ENCODE measurements at places on chromosomes 7 and 10.

DNA sequence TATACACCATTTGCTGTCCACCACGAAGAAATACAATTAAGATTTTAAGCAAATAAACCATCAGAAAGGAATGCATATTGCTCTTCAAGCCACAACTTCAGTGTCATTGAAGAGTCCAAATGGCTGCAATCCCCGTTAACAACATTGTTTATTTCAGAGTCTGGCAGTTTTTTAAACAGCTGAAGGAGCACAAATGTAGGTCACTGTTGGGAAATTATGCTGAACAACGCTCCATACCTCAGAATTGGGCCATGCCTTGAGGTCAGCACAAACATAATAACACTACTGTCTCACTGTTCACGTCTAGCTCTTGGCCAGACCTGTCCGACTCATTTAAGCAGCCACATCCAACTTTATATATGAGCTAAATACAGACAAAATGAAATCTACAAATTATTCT lies 453.9 kb upstream of the GHITM start:
- DNase-seq = no peak

GRCh38 chr7:115574681-115575291 lies 455.8 kb downstream of the TFEC start:
- DNase-seq = no peak

DNA sequence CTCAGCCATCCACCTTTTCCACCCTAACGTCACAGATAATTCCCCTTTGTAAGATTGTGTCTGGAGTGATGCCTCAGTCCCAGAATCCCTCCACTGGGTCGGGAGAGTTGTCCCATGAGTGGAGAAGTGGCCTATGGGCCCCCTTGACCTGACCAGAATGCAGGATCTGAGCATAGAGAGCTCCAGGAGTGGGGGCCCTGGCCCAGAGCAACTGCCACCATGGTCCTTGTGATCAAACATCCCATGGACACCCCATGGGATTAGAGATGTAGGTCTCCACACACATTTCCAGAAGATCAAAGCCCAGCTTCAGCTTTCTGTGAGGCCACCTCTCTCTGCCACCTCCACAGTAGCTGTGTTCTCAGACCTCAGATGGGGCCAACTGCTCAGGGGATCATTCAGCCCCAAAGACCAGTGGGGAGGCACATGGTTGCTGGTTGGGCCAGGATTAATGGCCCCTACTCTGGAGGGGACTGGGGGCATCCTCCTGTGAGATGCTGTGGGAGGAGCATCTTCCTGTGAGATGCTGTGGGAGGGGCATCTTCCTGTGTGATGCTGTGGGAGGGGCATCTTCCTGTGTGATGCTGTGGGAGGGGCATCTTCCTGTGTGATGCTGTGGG lies 28.5 kb upstream of the DPYSL4 start:
- no peak for DNase-seq

DNA sequence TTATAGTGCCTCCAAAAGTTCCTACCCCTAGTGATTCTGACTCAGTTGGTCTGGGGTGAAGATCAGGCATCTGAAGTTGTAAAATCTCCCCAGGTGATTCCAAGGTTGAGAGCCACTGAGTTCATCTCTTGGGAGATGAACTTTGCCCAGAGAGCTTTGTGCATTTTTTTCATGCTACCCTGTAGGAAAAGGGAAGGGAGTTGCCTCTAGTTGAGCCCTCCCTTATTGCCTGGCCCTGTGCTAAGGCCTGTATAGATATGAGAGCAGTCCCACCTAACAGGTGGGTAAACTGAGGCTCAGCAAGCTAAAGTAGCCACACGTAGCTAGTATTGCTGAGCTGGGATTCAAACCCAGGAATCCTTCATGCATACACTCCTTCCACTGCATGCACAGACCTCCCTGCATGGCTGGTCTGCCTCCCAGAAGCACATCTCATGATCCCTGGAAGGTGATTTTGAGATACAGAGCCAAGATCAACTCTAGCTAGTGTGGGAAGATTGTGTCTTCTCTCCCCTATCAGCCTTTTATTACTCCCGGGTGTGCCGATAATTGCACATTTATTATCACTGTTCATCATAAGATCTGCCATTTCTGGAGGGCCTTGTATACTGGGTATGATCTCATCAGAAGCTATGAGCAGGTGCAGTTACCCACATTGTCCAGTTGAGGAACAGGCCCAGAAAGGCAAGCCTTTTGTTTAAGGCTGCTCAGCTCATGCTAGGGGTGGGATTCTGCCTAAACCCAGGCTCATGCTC lies 47.0 kb downstream of the TBATA start:
- no peak for DNase-seq

DNA sequence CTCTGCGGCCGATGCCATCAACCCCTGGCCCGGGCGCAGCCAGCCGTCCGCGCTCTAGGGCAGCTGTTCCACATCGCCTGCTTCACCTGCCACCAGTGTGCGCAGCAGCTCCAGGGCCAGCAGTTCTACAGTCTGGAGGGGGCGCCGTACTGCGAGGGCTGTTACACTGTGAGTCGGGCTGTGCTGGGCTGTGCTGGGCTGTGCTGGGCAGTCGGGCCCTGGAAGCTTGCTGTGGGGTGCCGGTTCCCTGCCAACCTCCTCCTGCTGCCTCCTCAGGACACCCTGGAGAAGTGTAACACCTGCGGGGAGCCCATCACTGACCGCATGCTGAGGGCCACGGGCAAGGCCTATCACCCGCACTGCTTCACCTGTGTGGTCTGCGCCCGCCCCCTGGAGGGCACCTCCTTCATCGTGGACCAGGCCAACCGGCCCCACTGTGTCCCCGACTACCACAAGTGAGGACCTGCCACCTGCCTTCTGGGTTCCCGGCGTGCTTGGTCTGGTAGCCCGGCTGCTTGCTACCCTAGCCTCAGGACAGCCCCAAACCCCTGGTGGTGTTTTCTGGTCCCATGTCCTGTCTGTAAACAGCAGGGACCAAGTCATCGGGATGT lies 7.5 kb downstream of the ZYX start:
- no peak for DNase-seq

- no peak for DNase-seq
These were observed 8.5 kb upstream of the NFE2L3 start for GRCh38 chr7:26143298-26144048.

DNA sequence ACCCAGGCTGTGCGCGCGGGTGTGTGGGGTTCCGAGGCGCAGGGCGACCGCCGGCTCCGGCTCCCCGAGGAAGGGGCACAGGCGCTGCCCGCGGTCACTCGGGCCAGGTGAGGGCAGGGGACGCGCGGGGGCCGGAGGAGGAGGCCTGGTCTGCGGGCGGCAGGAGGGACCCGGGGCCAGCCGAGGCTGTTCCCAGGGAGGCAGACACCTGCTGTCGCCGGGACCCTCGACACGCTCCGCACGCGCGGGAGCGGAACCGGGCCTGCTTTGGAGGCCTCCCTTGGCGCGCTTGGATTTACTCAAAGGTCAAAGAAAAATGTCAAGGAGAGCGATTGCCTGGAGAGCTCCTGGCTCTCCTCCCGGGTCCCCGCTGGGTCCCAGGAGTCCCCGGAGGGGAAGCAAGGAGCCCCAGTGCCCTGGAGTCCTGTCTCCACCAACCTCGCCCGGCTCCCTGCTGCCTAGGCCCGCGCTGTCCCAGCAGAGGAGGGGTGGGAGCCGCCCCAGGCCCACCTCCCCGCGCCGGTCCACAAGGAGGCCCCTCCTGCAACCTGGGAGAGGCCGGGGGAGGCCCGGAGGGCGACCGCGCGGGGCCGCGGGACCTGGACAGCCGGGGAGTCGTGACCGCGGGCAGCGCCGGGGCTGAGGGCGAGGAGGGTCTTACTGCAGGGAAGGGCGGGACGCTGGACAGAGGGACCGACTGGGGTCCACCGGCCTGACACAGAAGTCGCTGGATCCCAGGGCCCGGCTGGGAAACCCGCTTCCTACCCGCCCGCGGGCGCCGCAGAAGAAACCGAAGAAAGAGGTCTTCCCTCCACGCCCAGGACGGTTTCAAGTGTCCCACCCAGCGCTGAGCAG lies 348.9 kb downstream of the DNAJB6 start:
- DNase-seq = peak; percentile 54

DNA sequence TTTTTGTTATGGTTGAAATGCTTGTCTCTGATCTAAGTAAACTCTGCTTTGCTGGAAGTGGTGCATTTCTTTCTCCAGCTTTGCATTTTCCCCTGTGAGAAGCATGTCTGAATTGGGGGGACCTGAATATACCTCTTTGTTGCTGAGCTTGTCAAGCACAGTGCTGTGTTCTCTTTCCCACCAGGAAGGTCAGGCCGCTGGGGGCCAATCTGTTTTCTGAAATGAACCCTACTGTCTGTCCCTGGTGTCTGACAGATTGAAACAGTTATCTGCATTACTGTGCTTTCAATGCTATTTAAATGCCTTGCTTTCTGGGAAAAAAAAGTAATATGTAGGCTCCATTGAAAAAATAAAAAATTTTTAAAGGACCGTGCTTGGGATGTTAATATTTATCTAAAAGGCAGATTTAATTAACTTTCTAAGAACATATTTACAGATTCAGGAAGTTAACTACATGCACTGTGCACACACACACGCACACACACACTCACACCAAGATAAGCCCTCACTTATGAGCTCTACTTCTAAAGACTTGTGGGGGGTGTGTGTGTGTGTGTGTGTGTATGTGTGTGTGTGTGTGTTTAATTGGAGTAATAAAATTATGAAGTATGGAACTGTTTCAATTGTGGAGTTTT lies 127.0 kb upstream of the FZD1 start:
- no peak for DNase-seq

- DNase-seq = no peak
These were observed 26.8 kb downstream of the PRPF18 start for GRCh38 chr10:13613519-13613918.

GRCh38 chr10:19970717-19971116 lies 154.5 kb downstream of the PLXDC2 start:
- no peak for DNase-seq

DNA sequence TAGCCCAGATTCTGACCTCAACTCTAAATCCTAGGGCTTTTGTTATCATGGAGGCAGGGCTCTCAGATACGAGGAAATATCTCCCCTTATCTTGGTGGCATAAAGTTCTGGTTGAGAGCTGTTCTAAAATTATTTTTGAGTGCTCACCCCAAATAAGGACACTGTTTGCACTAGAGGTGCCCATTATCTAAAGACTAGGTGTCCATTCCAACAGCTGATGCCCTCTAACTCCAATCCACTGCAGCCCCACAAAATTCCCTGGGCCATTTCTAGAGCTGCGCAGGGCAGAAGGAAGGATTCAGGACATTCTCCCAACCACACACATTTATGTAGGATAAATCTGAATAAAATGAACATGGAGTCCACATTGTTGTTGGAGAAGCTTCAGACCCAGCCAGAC lies 301.9 kb downstream of the FGFR2 start:
- DNase-seq = no peak

- no peak for DNase-seq
These were observed 516.1 kb upstream of the MGMT start for GRCh38 chr10:128950916-128951275.

DNA sequence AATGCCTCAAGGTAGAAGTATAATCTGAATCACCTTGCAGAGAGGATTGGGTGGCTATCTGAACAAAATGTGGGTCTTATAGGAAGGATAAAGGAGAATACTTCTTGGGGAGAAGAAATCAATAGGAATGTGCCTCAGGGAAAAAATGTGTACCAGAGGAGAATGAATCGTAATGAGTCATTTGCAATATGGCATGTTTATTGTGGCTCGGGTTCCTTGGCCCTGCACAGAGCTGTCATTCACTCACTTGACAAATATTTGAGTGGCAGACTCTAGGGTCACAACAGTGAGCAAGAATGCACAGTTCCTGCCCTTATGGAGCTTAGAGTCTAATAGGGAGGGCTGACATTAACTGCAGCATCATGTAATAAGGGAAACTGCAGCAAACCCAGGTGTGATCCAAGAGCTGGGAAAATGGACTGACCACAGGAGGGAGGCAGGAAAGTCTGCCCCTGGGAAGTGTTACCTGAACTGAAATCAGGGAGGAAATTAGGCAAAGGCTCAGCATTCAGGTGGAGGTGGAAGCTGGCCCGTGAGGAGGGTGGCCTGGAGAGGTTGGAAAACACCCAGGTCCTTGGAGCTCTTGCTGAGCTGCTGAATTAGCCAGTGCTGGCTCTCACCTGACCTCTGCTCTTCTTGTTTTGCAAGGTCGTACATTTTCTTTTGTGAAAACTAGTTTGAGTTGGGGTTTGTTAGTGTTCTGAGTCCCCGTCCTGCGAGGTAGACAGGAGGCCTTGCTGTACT lies 203.9 kb downstream of the FRMD4A start:
- DNase-seq = no peak

DNA sequence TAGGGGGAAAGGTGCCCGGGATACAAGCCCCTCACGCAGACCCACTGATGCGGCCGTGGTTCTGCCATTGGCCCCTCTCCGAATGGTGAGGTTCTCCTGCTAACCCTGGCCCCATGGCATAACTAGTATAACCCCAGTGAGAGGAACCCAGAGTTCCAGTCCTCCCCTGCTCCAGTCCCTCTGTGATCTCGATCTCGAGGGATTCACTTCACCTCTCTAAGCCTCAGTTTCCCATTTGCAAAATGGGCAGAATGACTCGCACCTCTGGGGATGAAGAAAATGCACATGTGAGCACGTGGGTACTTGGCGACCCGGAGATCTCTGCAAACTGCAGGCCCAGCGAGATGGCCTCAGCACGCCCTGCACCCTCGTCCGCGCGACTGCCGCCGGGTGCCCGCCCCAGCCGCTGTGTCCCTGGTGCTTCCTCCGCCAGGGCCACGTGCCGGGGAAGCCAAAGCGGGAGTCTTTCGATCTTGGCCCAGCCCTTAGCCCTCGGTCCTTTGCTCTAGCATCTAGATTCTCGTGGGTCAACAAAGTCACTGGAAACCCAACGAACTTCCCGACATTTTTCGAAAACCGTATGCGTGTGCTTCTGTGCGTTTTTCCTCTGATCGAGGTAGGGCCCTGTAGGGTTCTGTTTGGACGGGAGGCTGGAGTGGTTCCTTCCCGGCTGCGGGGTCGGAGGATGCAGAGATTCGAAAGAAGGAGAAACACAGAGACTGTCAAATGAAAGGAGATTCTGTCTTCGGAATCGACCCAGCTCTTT lies 169.8 kb downstream of the UBE2H start:
- DNase-seq = no peak

- DNase-seq = no peak
These were observed 141.9 kb downstream of the ELFN1 start for GRCh38 chr7:1811850-1812508.

GRCh38 chr10:44961931-44962750 lies 2.5 kb downstream of the RASSF4 start:
- no peak for DNase-seq

DNA sequence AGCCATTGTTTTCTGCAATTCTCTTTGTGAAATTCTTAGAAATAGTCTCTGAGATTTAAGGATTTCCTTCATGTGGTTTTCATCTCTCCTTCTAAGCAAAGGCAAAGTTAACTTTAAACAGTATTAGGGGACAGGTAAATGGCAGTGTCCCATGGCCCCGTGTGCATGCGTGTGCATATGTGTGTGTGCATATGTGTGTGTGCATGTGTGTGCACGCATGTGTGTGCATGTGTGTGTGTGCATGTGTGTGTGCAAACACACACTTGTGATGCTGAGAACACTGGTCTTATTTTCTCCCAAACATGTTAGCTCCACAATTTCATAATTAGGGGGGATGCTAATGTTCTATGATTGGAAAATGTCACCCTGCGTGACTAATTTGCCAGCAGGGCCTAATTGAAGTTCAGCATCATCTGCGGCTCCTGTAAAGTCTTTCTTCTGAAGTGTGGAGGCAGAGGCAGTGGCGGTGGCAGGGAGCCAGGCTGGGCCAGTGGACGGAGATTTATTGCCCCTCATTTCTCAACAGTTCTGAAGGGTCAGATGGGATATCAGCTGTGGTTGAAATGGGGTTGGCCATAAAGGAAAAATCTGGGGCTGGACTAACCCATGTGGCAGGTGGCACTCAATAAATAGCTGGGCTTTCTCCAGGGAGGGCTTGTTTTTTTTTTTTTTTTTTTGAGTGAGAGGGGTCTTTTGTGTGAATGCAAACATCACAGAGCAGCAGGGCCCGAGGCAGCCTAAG lies 289.3 kb upstream of the PODXL start:
- no peak for DNase-seq

GRCh38 chr10:9707216-9707615 lies 1310.5 kb upstream of the CELF2 start:
- no peak for DNase-seq

Measured in nephron progenitor cell (in vitro differentiated cells).